Chondrocyte (in vitro differentiated cells): ENCODE measurements at places on chromosomes 6 and 20. TPM values are rescaled to one million over a fixed set of nuclear protein-coding genes. Genes with fewer than 3 reads are reported as not detected.

- H3K36me3 ChIP-seq = peaks cover 4% of the 10 kb centered on the region
- no peak overlapping the region for H3K4me3 ChIP-seq
- peaks cover 12% of the 10 kb centered on the region for H3K4me1 ChIP-seq
- H3K27ac ChIP-seq = no peak overlapping the region
- DNase-seq = no peak
These were observed 97.4 kb upstream of the ELOVL5 start for GRCh38 chr6:53446151-53446550.

DNA sequence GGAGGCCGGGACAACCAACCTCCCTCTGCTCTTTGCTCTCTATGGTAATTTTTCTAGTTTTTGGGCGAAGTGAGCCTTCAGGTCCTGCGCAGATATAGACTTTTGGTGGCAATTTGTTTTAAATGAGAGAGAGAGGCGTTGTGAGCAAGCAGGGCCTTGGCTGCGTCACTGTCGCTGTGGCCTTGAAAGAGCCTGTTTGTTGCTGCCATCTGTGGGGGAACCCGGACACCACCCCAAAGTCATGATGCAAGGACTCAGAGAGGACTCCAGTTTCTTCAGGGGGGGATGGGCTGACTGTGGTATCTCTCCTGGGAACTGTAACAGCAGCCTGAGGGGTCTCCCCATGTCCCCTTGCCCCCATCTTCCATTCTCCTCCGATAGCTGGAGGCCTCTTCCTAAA lies 462.7 kb upstream of the SULF2 start:
- peaks cover 17% of the 10 kb centered on the region for H3K27me3 ChIP-seq
- no peak overlapping the region for H3K27ac ChIP-seq
- H3K36me3 ChIP-seq = no peaks in the 10 kb centered on the region
- H3K4me1 ChIP-seq = peaks cover 12% of the 10 kb centered on the region

GRCh38 chr6:157838718-157839430 lies 15.8 kb downstream of the SNX9 start:
- no peaks in the 10 kb centered on the region for H3K27me3 ChIP-seq
- peak overlapping the region; percentile 36 for H3K27ac ChIP-seq
- peaks cover 51% of the 10 kb centered on the region for H3K4me1 ChIP-seq
- H3K36me3 ChIP-seq = no peaks in the 10 kb centered on the region

DNA sequence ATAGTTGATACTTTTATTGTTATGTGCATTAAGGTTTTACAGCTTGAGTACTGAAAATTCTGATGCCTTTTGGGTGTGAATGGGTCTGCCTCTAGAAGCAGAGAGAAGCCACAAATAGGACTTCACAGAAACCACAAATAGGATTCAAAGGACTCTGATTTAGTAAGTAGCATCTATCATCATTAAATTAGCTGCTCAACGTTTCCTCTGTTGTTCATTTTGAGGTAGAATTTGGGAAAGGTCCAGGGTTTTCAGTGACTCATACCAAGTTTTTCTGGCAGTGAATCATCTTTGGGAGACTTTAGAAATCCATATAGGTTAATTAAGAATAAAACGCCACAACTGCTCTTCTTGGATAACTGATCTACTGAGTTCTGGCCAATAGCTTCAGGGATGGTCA lies 105.1 kb downstream of the PHF3 start:
- no peak overlapping the region for H3K4me3 ChIP-seq
- H3K27ac ChIP-seq = no peak overlapping the region
- H3K36me3 ChIP-seq = peaks cover 2% of the 10 kb centered on the region
- DNase-seq = no peak
- H3K4me1 ChIP-seq = peaks cover 10% of the 10 kb centered on the region
- H3K27me3 ChIP-seq = no peaks in the 10 kb centered on the region

- no peak overlapping the region for H3K4me3 ChIP-seq
- H3K27me3 ChIP-seq = no peaks in the 10 kb centered on the region
- no peak for DNase-seq
These were observed 6.7 kb upstream of the LCA5 start for GRCh38 chr6:79543886-79544285.

DNA sequence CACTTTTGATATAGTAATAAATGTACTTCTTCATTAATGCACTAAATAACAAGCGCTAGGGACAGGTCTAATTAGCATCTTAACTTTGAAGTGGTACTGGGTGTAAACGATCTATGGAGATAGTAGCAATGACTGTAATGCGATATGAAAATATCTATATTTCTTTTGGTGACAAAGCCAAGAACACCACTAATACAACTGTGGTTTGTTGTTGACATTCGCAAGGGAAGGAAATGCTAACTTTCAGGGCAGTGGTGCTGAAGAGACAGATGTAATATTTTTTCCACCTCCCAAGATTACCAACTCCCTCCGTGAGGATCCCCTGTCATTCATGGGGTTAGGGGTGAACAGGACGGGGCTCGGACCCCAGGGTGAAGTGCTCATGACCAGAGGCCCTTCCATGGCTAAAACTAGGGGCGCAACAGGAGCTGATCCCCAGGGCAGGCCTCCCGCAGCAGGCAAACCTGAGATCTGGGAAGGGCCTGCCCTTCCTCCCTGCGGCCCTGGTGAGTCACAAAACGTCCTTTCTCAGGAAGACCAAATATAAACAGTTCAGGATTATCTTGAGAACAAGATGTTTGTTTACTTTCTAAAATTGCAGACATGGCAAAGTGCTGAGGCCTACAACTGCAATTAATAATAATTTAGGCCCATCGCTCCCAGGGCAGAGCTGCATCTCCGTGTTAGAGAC lies 65.0 kb upstream of the TOX2 start:
- H3K4me1 ChIP-seq = peaks cover 6% of the 10 kb centered on the region
- H3K27ac ChIP-seq = no peak overlapping the region
- H3K4me3 ChIP-seq = no peak overlapping the region
- H3K36me3 ChIP-seq = no peaks in the 10 kb centered on the region
- DNase-seq = no peak
- H3K27me3 ChIP-seq = no peaks in the 10 kb centered on the region

DNA sequence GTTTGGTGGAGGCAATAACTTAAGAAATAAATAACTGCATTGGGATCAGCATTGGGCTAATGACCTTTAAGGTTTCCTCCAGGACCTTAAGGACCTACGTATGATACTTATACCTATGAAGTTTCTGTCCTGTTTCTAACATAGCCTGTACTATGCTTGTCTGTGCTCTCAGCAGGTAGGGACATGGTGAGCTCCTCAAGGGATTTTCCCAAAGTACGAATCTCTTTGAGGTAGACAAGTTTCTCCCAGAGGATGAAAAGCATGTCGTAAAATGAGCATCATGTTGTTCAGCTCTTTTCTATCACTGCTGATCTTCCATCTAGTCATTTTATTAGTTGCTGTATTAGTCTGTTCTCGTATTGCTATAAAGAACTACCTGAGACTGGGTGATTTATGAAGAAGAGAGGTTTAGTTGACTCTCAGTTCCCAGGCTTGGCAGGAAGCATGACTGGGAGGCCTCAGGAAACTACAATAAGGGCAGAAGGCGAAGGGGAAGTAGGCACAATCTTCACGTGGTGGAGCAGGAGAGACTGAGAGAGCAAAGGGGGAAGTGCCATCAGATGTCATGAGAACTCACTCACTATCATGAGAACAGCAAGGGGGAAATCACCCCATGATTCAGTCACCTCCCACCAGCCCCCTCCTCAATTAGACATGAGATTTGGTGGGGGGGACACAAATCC lies 77.8 kb upstream of the TGM3 start:
- H3K36me3 ChIP-seq = peaks cover 4% of the 10 kb centered on the region
- H3K27me3 ChIP-seq = peaks cover 2% of the 10 kb centered on the region
- no peak overlapping the region for H3K4me3 ChIP-seq
- H3K27ac ChIP-seq = no peak overlapping the region

DNA sequence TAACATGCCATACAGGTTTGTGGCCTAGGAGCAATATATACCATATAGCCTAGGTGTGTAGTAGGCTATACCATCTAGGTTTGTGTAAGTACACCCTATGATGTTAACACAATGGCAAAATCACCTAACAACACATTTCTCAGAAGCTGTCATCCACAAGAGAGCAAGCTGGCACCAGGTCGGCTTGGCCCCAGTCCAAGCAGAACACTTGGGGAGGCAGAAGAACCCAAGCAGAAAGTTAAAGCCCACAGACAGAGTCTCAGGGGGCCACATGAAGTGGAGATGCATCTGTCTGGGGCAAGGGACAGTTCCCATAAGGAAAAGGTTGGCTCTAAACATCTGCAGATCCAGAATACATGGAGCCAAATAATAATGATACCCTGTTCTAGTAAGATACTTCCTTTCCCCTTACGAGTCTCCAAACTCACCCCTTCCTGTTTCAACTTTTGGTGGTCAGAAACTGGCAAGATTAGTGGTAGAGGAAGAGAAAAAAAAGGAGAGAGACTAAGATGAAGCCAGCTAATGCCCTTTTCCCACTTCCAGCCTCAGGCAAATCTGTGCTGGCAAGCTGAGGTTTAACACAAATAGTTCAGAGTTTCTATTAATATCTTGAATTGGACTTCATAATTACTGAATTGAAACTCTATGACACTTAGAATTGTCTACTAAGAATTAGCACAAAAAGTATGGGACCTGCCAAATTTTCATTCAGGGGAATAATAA lies 29.5 kb downstream of the TCF21 start:
- peaks cover 15% of the 10 kb centered on the region for H3K4me1 ChIP-seq
- H3K36me3 ChIP-seq = peaks cover 2% of the 10 kb centered on the region
- no peak overlapping the region for H3K27ac ChIP-seq
- no peaks in the 10 kb centered on the region for H3K27me3 ChIP-seq
- no peak for DNase-seq

- H3K36me3 ChIP-seq = peaks cover 8% of the 10 kb centered on the region
- H3K4me1 ChIP-seq = peaks cover 10% of the 10 kb centered on the region
- no peaks in the 10 kb centered on the region for H3K27me3 ChIP-seq
- DNase-seq = no peak
- no peak overlapping the region for H3K4me3 ChIP-seq
- H3K27ac ChIP-seq = no peak overlapping the region
These were observed 2.4 kb downstream of the SLC22A1 start for GRCh38 chr6:160124007-160124406.

The METTL24 gene
- 0.62 to 0.67 TPM in 2 of 3 replicates, not detected in the other for total RNA-seq

The GPLD1 gene
- total RNA-seq = 4.2 to 4.4 TPM (median 4.2 TPM) in 3 replicates

The MYT1 gene
- not detected in 3 replicates for total RNA-seq
